DMS53 (cell line): ENCODE measurements at places on chromosomes 12 and 14.

GRCh38 chr14:45716572-45716971 is 463.6 kb upstream of the MIS18BP1 start:
- DNase-seq, result peak; percentile 25

GRCh38 chr14:104523546-104523935 is 56.0 kb upstream of the C14orf180 start:
- DNase-seq, result no peak

- DNase-seq, result no peak
These were observed 35.7 kb upstream of the BEGAIN start for GRCh38 chr14:100622708-100623485.

DNA sequence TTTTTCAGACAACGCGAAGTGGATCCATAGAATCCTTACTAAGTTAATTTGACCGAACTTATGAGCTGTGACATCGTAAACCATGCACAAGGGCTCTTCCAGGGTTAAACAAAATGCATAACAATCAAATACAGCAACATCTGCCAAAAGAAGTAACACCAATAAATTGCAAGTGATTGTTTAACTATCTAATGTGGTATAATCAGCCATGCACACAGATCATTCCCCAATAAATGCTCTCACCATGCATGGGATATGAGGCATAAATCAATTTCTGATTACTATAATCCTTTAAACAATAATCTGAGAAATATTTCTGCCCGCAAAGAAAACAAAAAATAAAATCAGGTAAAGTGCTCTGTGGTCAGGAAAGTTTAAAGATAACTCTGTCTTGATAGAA is 7.7 kb upstream of the PLEKHG7 start:
- no peak for DNase-seq

- peak; percentile 47 for DNase-seq
These were observed 2.4 kb upstream of the NAB2 start for GRCh38 chr12:57086493-57087009.

DNA sequence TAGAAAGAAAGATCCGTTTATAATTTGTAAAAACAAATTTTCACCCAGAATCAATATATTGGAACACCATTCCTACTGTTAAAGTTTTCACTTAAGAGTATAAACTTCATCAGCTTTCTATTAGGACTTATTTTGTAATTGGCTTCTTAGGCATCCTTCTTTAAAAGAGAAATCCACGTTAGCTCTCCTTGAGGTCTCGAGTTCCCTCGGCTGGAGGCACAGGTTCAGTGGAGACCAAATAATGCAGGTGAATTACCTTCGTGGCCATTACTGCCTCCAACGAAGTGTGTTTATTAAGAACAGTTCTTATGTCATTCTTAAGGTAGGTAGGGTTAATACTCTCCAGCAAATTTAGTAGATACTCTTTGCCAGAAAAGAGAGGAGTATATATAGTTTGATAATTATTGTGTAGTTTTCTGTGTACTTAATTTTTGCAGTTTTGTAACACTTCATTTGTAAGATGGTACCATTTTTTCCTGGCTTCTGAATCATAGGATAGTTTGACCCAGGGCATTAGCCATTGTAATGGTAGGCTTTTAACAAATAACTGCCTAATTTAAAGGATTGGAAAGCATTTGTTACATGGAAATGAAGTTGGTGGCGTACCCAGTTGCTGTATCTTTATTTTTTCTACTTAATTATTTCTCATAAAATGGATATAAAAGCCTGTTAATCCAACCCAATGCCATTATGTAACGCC is 2.2 kb downstream of the CALM1 start:
- DNase-seq, result peak; percentile 39

GRCh38 chr12:92369636-92370035 is 224.0 kb upstream of the BTG1 start:
- no peak for DNase-seq
